Activated naive CD8-positive, alpha-beta T cell treated with anti-CD3 and anti-CD28 coated beads for 36 hours (primary cell): ENCODE measurements at places on chromosomes 13 and 19. TPM values are rescaled to one million over a fixed set of nuclear protein-coding genes. Genes with fewer than 3 reads are reported as not detected.

DNA sequence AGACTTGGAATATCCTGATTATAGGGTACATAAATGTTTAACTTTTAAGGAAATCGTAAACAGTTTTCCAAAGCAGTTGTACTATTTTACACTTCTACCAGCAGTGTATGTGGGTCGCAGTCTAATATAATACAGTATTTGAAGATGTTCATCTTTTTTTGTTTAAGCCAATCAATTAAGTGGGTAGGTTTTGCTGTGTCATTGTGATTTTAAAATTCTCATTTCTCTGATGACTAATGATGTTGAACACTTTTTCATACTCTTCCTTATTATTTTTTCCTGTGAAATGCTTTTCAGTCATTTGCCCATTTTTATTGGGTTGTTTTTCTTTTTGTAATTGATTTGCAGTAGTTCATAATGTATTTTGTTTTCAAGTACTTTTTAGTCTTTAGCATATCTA, 2689.7 kb downstream of the PCDH9 start:
- no peak for DNase-seq

Gene PSG3
- not detected for total RNA-seq

GRCh38 chr13:59770451-59770850, 393.3 kb downstream of the DIAPH3 start:
- no peak for DNase-seq

DNA sequence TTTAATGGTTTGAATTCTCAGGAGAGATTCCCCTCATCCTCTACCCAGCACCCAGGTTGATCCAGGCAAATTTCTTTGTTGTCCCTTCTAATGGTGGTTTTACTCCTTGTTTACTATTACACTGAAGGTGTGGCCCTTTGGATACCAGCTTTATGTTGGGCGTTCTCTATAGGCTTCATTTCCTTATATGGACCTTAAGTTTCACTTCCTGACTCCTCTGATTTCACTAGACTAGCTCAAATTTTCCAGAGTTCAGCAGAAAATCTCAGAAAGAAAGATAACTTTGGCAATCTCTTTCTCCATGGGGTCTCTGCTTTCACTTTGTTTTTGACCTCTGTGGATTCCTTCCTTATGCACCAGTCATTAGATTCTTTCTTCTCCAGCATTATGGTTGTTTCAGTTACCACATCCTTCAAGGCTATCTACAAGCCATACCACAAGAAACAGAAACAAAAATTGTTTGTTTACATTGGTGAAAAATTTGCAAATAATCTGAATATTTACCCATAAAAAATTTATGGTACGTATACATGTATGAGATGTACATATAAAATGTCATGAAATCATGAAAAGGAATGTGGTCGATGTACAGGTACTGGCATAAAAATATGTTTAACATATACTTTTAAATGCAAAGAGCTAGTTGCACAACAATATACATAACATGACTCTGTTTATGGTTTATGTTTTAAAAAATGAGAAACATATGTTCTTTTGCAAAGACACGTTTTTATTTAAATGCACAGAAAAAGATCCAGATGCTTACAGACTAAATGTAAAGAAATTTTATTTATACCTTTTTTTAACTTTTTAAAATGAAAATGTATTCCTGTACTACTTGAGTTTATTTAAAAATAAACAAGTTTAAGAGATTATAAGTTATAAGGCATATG, 212.6 kb downstream of the LACC1 start:
- DNase-seq, result no peak

DNA sequence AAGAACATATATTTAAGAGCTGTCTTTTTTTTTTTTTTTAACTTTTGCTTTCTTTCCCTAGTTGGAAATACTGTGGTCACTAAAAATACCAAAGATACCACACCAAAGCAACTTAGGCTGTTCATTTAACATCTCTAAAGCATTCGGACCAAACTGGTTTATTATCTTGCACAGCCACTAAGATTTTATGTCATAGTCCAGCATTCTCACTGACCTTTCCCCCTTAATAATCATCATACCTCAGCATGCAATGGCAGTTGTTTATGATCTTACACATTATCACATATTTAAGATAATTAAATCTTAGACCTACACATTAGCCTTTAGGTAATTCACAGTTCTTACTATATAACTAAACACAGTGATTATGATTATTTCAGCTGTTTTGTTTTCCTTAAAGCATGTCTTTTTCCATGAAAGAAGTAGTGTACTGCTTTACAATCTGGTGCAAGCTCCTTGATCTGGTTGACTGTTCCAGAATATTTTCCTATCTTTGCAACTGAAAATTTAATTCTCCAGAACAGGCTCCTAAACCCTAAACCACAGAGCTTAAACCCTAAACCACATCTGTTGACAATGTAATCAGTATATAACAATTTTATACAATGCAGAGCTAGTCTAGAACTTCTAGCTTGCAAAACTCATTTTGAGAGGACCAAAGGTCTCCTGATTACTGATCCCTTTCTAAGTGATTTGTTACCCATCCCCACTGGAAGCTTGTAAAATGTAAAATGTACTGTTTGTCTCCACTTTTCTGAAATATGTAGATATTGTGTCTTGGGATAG, 74.2 kb downstream of the CDK8 start:
- no peak for DNase-seq

Gene ATP4A
- total RNA-seq, result not detected
